ENCODE measurements at places on chromosomes 1 and 21.
A peak's percentile ranks its signal among the peaks of the same experiment; 100 is the strongest.

DNA sequence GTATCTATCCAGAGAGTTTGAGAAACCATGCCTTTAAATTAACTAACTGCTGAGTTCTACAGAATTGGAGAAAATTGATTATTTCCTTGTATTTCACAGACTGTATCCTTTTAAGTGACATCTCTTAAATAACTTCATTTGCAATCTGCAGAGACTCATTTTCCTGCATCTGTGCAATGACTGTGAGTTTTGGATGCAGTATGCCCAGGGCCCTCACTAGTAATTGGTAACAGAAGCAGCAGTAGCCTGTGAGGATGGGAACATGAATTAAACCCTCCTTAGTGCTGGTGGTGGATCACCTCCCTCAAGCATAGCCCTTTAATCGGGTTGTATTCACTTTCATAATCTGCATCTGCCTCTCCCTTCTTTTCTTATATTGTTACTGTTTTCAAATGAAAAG lies 21.7 kb upstream of the SH3D21 start:
- no peak for DNase-seq

DNA sequence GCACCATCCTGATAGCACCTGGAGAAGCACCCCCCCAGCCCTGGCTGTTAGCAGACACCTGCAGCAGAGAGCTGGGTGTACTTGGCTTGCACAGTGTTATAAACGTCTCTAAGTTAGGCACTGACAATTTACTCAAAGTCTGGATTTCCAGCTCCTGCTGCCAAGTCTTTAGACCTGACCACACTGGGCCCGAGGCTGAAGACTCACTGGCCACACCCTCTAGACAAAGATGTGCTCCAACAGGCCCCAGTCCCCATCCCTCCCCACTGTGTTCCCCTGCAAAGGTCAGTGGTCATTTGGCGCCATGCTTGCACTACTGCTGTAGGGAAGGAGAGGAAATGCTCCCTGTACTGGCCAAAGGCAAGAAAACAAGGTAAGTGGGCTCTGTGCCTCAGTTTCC lies 31.1 kb downstream of the PADI6 start:
- DNase-seq = no peak

GRCh38 chr1:175675017-175675416 lies 68.4 kb downstream of the TNR start:
- DNase-seq = no peak

DNA sequence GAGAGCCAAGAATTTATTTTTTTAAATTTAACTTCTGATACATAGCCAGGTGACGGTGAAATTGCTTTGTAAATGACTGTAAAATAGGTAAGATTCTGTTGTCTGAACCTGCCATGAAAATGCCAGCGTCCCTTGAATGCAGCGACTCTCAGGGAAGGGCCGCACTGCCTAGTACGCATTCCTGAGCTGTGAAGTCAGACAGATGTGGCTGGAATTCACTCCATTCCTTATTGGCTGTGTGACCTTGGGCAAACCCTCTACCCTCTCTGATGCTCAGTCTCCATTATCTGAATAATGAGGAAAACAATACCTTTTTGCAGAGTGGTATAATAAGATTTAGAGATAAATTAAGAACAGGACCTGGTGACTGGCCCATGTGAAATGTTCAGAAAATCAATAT lies 167.1 kb upstream of the DAB1 start:
- no peak for DNase-seq

DNA sequence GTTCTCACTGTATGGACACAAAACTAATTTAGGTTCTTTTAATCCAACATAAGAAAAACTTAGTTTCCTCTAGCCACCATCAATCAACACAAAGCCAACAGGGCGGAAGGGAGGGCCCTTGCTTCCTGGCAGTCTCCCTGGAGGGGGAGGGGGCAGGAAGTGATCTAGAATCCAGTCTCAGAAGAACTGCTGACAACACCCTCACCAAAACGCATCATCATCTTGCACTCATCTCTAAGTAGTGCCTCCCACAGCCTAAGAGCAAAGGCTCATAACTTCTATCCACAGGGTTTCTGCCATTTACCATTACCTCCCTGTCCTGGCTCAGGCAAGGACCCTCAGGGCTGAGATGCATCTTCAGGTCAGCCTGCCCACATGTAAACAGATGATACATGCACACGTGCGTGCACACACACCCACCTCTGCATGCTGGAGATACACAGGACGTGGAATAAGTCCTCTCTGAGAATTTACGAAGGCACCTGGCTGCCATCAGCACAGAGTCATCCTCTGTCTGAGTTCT lies 20.5 kb downstream of the HIVEP3 start:
- DNase-seq = peak; percentile 41

DNA sequence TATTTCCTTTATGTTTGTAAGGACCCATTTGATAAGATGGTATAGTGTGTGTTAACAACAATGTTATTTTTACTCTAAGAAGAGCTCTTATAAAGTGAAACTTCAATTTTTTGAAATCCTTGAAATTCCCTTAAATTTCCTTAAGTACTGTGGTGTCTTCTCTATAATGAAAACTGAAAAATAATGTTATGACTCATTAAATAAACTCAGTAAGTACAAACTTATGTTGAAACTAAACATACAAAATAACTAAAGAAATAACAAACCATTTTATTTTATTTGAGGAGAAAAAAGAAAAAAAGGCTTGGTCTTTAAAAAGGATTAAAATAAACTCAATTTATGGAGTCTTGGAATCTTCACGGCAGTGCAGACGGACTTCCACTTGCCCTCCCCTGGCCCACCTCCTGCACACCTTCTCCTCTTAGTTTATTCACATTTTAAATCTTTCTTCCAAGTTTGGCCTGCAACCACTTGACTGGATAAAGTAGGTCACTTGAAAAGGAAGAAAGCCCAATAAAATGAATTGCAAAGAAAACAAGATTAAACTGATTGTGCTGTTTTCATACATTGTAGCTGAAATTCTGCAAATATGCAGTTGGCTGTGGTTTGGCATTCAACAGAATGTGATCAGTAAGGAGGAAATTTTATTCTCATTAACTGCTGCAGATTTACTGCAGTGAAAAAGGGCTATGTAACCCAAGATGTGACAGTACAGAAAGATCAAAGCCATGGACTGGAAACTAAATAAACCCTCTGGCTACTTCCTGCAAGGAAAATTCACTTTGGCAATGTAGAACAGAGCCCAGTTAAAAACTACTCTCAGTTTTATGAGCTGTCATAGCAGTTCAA lies 48.5 kb upstream of the SCYL3 start:
- no peak for DNase-seq
